Stimulated activated CD8-positive, alpha-beta memory T cell treated with anti-CD3 and anti-CD28 coated beads, Interleukin-7, amount 100 ng/mL, for 48 hours (primary cell): ENCODE measurements at places on chromosomes 2 and 18.

DNA sequence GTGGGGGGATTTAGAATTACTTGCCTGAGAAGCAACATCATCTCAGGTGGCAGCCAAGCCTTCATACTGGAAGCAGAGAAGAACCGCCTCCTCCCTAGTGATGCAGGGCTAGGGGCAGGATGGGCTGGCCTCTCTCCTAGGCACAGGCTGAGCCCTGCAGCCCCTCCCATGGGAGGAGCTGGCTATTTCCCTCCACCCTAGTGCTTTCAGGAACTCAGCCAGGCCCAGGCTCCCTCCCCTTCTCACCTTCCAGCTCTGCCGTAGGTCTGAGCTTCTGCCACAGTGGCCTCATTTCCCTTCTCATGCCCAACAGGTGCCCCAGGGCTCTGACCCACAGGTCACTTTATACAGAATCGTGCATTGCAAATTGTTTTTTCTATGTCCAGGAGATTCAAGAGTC lies 31.0 kb downstream of the CENPA start:
- no peak for DNase-seq

- DNase-seq: no peak
Measured at GRCh38 chr2:196413821-196414274, 225.7 kb upstream of the CCDC150 start.

GRCh38 chr2:234047361-234047760 lies 3.1 kb upstream of the SPP2 start:
- no peak for DNase-seq

GRCh38 chr2:112795774-112796173 lies 11.5 kb upstream of the IL1A start:
- DNase-seq: no peak

DNA sequence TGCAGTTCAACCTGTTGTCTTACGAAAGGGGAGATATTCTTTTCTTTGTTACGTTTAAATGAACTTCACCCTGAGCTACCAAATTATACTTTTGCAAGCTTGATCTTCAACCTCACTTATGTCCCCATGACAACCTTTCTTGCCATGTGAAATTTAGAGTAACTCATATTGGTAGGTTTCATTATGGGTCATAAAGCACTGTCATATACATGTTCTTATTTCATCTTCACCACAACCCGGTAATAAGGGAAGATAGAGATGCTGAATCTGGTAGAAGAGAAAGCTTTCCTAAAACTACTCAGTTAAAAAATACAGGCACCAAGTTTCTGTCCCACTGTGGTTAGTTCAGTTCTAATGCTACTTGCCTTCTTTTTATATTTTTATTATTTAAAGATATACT lies 208.5 kb upstream of the NRP2 start:
- no peak for DNase-seq

DNA sequence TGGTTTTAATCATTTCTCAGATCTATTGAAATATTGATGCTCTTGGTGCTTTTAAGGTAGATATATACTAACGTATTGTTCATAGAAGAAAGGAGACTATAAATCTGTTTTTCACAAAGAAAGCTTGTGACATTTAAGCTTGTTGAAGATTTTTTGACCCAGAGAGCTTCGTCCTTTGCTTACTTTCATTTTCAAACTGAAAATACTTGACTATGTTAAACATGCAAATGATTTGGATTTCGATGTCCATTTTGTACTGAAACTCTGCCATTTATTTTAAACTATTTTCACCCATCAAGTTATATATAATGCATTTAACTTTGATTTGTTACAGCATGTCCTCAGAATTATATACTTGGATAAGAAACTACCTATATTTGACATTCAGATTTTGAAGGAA lies 85.2 kb downstream of the SLC4A10 start:
- no peak for DNase-seq

- no peak for DNase-seq
Measured at GRCh38 chr2:70123051-70123828, 36.0 kb downstream of the PCBP1 start.

DNA sequence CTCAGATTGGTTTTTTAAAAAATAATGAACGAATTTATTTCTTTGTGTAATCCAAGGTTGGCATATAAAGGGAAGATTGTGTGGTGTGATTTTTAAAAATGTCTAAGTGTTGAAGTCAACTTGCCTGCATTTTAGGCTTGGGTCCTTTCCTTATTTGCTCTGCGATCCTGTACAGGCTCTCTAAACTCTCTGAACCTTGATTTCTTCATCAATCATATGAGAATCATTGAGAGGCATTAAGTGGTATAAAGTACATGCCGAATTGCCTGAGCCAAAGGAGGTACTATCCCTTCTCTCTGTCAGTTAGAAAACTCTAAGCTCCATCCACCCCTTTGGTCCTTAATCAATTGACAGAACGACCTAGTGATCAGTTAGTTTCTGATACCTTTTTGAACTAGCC lies 440.4 kb upstream of the MEX3C start:
- DNase-seq: no peak
